A172 (cell line): ENCODE measurements at places on chromosomes 4 and X.

DNA sequence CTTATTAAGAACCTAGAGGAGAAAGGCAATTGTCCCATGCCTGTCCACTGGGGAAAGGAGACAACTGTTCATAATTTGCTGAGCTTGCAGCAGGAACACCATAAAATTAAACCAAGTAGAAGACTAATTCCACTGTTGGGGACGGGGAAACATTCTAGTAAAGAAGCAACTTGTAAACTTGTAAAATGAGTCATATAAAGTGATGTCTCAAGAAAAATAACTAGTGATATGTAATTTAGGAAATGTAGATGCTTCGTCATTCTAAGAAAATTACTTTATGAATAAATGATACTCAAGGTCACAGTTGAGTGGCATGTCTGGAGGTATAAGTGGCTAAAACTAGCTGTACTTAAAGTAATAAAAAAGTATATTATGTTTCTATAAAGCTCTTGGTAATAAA, 121.2 kb upstream of the MID1 start:
- DNase-seq, result no peak

- no peak for DNase-seq
Measured at GRCh38 chrX:128106630-128107029, 54.4 kb upstream of the ACTRT1 start.

DNA sequence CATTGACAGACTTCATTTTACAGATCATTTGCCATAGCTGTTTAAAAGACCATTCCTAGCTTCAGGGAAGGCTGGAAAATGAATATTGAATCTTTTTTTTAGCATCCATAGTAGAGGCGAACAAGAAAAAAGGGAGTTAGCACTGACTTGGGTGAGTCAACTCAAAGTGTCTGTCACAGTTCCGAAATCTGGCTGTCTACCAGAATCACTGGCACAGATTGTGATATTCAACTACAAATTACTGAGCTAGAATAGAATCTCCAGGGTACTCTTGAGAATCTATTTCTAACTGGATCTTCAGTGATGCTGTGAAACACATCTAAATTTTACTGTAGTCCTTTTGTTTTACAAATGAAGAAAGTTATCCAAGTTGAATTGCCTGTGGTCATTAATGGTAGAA, 31.5 kb downstream of the SEC24B start:
- DNase-seq, result no peak

- no peak for DNase-seq
Measured at GRCh38 chrX:2224597-2225235, 276.1 kb downstream of the DHRSX start.
